ENCODE measurements at places on chromosomes 7 and 10. TPM values are rescaled to one million over a fixed set of nuclear protein-coding genes. Genes with fewer than 3 reads are reported as not detected.

Gene AS3MT
- polyA plus RNA-seq, result 23.7 TPM

- DNase-seq, result no peak
These were observed 13.9 kb upstream of the BMS1 start for GRCh38 chr10:42768581-42769152.

GRCh38 chr7:31445686-31446355 lies 68.1 kb upstream of the ITPRID1 start:
- DNase-seq, result no peak

Gene MET
- polyA plus RNA-seq, result 26.0 TPM

Gene HPSE2
- polyA plus RNA-seq, result 19.1 TPM

GRCh38 chr10:5361966-5362365 lies 2.8 kb upstream of the UCN3 start:
- no peak for DNase-seq

- no peak for DNase-seq
These were observed 9.6 kb upstream of the CCM2 start for GRCh38 chr7:44990109-44991023.

Gene TMEM176A
- polyA plus RNA-seq, result 6.8 TPM

Gene NEUROG3
- polyA plus RNA-seq, result not detected

Gene ZCCHC24
- 32.9 TPM for polyA plus RNA-seq

DNA sequence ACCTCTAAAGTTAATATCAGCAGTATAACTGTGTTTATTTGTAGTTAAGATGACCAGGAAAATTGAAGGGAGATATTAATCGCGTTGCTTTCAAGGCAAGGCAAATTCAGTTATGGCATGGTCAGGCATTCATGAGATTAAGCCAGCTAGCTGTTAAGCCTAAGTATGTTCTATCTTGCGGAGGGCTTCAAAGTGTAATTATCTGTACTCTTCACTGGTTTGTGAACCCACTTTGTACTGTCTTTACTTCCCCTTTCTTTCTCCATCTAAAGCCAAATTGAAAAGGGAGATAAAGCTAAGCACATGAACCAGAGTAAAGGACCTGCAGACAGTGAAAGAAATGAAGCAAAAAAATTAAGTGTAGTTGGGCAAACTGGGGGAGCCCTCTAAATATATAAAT lies 483.1 kb upstream of the NRP1 start:
- DNase-seq, result no peak

DNA sequence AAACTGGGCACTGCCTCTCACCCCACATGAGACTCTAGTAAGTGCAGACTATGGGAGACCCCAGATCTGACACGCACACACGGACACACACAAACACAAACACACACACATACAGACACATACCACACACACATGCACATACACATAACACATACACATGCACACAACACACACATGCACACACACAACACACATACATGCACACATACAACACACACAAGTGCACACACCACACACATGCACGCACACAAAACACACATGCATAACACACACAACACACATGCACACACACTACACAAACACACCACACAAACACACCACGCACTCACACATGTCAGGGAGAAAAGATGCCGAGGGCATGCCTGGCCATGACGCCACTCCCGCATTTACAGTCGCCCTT lies 205.5 kb downstream of the TYW1B start:
- no peak for DNase-seq

Gene UBE3C
- 43.0 TPM for polyA plus RNA-seq

Gene TRPV5
- polyA plus RNA-seq, result 0.14 TPM

DNA sequence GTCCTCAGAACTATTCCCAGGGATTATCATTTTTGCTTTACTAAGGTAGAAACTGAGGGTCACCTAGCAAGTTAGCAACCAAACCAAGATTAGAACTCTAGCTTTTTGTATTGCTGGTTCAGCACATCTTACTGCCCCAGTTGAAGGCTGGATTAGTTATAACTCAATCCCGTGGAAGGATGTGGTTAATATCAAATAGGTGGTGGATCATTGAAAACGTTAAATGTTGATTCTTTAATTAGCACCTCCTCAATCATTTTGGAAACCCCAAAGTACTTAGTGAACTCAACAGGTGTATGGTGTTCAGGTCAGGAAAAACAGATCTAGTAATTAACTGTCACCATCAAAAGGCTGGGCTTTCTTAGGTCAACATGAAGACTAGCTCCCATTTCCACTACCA lies 152.4 kb downstream of the ARID5B start:
- no peak for DNase-seq

- no peak for DNase-seq
These were observed 79.1 kb downstream of the XRCC2 start for GRCh38 chr7:152596824-152597223.

Gene APBB1IP
- polyA plus RNA-seq, result 2.6 TPM

Gene LIPN
- not detected for polyA plus RNA-seq

Gene FBXO24
- polyA plus RNA-seq, result 4.5 TPM

Gene POM121C
- 78.5 TPM for polyA plus RNA-seq

Gene CYP26C1
- polyA plus RNA-seq, result 0.05 TPM

- DNase-seq, result no peak
These were observed 32.3 kb downstream of the PPP2R2D start for GRCh38 chr10:131933016-131933695.

Gene PON3
- polyA plus RNA-seq, result 19.3 TPM

Gene HOXA4
- 36.2 TPM for polyA plus RNA-seq

Gene MSS51
- polyA plus RNA-seq, result 5.5 TPM

- no peak for DNase-seq
These were observed 55.0 kb downstream of the CDH23 start for GRCh38 chr10:71451754-71452153.

Gene ASB10
- not detected for polyA plus RNA-seq

Gene NCF1
- polyA plus RNA-seq, result 2.3 TPM

GRCh38 chr7:118626739-118627138 lies 402.2 kb downstream of the ANKRD7 start:
- no peak for DNase-seq

DNA sequence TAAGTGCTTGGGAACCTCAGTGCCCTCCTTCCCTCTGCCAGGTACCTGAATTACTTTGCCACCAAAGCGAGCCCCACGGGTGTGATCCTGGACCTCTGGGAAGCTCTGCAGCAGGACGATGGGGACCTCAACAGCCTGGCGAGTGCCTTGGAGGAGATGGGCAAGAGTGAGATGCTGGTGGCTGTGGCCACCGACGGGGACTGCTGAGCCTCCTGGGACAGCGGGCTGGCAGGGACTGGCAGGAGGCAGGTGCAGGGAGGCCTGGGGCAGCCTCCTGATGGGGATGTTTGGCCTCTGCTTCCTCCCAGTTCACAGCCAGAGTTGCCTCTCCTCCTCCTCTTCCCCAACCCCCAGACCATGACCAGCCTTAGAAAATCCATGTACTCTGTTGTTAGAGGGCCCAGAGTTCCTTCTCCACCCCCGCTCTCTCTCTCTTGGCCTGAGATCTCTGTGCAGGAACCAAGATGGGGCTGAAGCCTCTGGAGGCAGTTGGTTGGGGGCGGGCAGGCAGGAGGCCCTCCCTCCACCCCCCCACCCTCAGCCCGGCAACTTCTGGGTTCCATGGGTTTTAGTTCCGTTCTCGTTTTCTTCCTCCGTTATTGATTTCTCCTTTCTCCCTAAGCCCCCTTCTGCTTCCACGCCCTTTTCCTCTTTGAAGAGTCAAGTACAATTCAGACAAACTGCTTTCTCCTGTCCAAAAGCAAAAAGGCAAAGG lies 19.8 kb upstream of the SLC29A3 start:
- DNase-seq, result no peak

Gene MMD2
- not detected for polyA plus RNA-seq

Gene NUPR2
- polyA plus RNA-seq, result 5.5 TPM

DNA sequence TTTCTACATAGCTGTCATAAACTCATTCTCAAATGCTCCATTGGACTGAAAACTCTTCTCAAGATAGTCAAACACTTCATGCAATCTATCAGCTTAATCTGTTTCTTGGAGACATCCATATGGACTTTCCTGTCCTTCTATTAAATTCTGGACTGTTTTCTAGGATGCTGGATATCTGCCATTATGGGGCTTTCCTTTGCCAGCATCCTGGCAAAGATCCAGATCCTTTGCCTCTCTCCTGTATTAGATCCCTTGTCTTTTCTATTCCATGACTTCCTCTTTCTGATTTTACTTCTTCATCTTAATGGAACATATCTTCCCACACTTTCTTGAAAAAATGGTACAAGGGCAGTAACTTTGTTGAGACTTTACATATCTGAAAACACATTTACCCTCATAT lies 35.9 kb upstream of the SKAP2 start:
- DNase-seq, result peak; percentile 41

- no peak for DNase-seq
These were observed 137.1 kb downstream of the BMPER start for GRCh38 chr7:34042406-34042805.

- no peak for DNase-seq
These were observed 45.0 kb upstream of the ZNF716 start for GRCh38 chr7:57404967-57405421.

GRCh38 chr7:157151626-157152339 lies 13.1 kb downstream of the UBE3C start:
- no peak for DNase-seq

Gene HHEX
- 37.5 TPM for polyA plus RNA-seq

Gene TUBB8
- 0.86 TPM for polyA plus RNA-seq

GRCh38 chr7:133167300-133167699 lies 85.4 kb upstream of the CHCHD3 start:
- no peak for DNase-seq

Gene CYP3A7
- polyA plus RNA-seq, result 1.3 TPM

Gene MKX
- 1.6 TPM for polyA plus RNA-seq

Gene EPO
- polyA plus RNA-seq, result 0.13 TPM

DNA sequence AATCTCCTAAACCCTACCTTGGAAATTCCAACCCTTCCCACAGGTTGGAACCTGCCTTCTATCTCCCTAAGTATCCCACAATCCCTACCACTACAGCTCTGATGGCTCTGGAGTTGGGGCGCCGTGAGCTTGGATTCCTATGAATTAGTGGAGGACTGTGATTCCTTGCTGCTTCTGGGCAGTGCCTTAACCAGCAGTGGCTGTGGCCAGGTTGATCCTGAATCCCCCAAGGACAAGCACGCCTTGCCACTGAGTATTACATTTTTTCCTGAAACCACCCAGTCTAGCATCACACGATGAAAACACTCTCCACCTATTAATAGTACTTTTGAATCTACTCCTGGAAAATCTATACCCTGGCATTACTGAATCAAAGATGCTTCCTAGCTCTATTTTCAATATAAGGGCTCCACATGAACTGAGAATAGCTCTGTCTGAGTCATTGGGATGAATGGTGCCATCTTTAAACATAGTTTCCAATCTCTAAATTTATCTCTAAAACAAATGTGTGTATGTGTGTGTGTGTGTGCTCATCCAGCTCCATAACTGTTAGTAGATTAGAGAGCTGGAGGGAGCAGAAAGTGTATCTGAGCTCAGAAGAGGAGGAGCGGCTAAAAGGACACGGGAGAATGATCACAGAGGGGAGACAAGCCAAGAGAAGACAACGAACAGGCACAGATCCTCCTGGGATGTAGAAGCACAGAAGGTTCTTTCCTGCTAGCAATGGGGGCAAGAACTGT lies 11.9 kb upstream of the INPP5F start:
- DNase-seq, result no peak

- no peak for DNase-seq
These were observed 256.1 kb downstream of the COBL start for GRCh38 chr7:51060536-51060935.

Gene CTAGE6
- not detected for polyA plus RNA-seq

Gene AKR1D1
- 0.08 TPM for polyA plus RNA-seq

Gene KCND2
- polyA plus RNA-seq, result 0.58 TPM

Gene SHH
- 13.3 TPM for polyA plus RNA-seq

GRCh38 chr10:9043466-9043865 lies 989.0 kb downstream of the GATA3 start:
- DNase-seq, result no peak

DNA sequence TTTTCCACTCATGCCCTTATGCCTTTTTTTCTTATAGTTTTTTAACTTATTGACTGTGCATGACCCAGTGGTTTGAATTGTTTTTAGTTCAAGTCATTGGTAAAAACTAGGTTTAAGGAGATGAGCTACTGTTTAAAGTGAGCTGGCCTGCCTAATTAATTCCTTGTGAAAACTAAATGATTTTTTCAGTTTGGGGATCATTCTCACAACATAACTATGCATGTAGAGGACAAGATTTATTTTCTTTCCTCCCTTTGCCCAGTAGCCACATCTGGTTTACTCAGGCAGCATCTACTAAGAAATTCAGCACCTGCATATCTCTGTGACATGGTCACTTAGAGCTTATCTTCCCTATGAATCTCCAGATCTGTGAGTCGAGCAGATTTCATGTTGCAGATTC lies 1.7 kb downstream of the ADO start:
- DNase-seq, result no peak

Gene FAM25A
- polyA plus RNA-seq, result not detected

Gene ZNF212
- polyA plus RNA-seq, result 14.4 TPM

GRCh38 chr10:7399533-7399932 lies 11.3 kb downstream of the SFMBT2 start:
- DNase-seq, result no peak

DNA sequence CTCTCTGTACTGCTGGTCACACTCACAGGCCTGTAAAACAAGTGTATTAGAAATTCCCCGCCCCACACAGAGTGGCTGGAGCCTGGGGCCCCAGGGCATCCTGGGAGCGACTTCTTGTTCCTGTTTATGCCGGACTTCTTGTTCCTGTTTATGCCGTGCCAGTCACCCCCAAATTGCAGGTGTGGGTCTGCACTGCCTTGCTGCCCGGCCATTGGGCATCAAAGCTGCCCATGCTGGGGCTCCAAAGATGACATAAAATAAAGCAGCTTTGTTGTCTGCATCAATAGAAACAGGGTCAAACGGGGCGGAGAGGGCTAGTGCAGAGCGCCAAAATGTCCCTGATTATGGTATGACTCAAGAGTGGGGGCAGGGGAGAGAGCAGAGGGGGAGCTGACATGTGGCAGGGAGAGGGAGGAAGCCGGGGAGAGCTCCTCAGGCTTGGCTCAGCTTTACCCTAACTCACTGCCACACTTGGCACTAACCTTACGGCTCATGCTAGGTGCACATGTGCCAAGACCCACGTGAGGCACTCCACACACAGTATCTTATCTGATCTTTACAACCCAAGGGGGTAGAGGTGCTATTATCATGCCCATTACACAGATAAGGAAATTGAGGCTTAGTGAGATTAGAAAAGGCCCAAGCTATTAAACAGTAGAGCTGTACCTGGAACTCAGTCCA lies 98.4 kb downstream of the PIP4K2A start:
- no peak for DNase-seq

DNA sequence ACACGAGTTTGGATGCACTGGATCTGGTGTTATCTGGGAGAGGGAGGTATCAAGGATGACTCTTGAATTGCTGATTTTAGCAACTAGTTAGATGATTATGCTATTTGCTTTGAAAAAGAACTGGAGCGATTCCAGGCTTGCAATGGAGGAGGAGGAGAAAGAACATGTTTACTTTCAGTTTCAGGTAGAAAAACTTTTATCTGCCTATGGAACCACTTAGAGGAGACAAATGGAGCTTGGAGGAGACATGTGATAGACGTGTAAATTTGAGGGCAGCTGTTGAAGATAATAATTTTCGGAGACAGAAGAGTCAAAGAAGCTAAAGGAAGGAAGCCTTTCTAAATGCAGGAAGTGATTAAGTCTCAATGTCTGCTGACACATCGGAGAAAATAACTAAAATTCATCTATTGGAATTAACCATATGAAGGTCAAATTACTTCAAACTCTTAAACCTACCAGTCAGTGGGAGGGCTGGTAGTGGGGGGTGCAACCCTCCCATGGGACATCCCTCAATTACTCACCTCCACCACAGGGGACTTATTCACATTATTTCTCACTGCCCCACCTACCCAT lies 56.4 kb upstream of the GNAI1 start:
- DNase-seq, result no peak

Gene FFAR4
- polyA plus RNA-seq, result 0.14 TPM
